ENCODE measurements at places on chromosomes 16 and 17. TPM values are rescaled to one million over a fixed set of nuclear protein-coding genes. Genes with fewer than 3 reads are reported as not detected.

The SPNS1 gene
- 16.5 TPM for total RNA-seq

The PSMB3 gene
- total RNA-seq: 149 TPM

The SBK1 gene
- 2.3 TPM for total RNA-seq

The PIMREG gene
- 0.19 TPM for total RNA-seq

The CCL11 gene
- total RNA-seq: 3.8 TPM
